ENCODE measurements at places on chromosomes 6 and 20. TPM values are rescaled to one million over a fixed set of nuclear protein-coding genes. Genes with fewer than 3 reads are reported as not detected.
A peak's percentile ranks its signal among the peaks of the same experiment; 100 is the strongest.

FERMT1 gene
- total RNA-seq: 26.6 TPM

ROS1 gene
- 0.26 TPM for total RNA-seq

DNA sequence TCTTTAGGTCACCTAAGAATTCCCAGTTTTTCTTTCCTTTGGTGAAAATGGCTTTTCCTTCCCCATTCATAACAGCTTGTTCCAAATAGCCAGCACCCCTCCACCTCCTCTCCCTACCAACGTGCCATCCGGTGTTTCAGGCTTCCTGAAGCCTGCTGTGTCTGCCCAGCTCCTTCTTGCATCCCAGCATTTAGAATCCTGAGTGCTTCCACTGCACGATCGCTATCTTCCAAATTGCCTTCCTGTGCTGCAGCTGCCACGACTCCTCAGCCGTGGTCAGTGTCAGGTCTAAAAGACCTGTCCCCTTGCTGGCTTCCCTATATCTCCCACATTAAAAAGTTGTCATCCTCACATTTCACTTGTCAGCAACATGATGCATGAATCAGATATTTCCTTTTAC lies 550.3 kb upstream of the JARID2 start:
- DNase-seq: no peak

GRCh38 chr6:126804332-126805064 lies 314.0 kb upstream of the RSPO3 start:
- DNase-seq: peak; percentile 51

- DNase-seq: no peak
Measured at GRCh38 chr6:35678021-35678654, 10.6 kb downstream of the FKBP5 start.

Data from bronchial epithelial cell (primary cell).